ENCODE measurements at places on chromosomes 3 and 15.

- DNase-seq, result no peak
Observed at GRCh38 chr3:189726277-189726676, 95.1 kb downstream of the TP63 start.

GRCh38 chr3:58308728-58309127 is 2.4 kb downstream of the HTD2 start:
- DNase-seq, result no peak

DNA sequence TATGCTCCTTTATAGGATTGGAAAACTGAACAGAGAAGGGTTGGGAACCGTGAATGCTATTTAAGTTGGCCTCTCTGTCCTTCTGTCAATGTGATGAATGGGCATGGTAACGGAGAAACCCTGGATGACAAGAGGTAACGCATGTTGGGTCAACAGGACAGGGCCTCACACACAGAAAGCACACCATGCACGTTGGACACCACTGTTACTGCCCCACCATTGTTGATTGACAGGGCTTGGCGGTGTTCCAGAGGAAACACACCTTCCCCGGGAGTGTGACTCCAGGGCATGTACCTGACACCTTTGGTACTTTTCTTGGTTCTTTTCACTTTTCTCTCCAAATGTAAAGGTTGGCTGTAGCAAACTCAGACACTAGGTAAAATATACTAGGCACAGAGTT is 548.5 kb downstream of the OCA2 start:
- no peak for DNase-seq

DNA sequence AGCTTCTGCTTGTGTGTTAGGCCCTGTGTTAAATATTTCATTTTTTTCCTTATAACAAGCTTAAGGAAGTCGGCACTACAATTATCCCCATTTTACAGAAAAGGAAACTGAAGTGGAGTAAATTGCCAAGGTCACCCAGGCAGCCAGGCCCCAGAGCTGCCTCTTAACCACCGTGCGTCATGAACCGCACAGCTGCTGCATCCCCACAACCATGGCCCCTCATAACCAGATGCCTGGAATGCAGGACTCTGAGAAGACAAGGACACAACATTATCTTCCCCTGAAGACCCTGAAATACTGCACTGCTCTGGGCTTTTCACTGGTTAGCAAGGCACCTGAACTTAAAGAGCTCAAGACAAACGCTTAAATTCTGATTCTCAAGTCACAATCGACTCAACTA is 14.6 kb downstream of the LRIG1 start:
- no peak for DNase-seq
